ENCODE measurements at places on chromosomes 7 and 10.

DNA sequence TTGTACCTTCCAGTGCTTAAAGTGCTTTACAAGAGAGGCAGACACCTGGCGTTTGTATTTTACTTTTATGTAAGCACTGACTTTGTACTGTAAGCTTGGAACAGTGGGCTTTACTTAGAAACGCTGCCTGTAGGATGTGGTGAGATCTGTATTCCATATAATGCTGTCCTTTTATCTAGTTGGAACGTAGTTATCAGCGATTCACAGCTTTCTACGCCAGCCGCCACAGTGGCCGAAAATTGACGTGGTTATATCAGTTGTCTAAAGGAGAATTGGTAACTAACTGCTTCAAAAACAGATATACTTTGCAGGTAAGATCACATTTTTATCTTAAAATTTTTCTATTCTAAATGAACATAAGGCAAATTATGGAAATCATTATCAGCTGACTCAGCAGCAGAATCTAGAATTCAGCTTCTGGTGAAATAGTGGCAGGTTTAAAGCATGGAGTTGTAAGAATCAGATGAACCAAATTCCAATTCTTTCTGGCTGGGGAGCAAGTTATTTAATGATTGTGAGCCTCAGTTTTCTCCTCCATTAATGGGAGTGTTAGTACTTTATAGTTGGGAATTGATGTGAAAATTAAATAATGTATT lies 91.5 kb downstream of the CUL1 start:
- H3K27ac ChIP-seq = no peak overlapping the region
- no peaks in the 10 kb centered on the region for H3K27me3 ChIP-seq
- DNase-seq = no peak

- no peak overlapping the region for H3K4me3 ChIP-seq
- H3K27me3 ChIP-seq = no peaks in the 10 kb centered on the region
- H3K36me3 ChIP-seq = no peaks in the 10 kb centered on the region
- no peak overlapping the region for H3K27ac ChIP-seq
Measured at GRCh38 chr10:76085002-76085816, 653.8 kb downstream of the LRMDA start.

DNA sequence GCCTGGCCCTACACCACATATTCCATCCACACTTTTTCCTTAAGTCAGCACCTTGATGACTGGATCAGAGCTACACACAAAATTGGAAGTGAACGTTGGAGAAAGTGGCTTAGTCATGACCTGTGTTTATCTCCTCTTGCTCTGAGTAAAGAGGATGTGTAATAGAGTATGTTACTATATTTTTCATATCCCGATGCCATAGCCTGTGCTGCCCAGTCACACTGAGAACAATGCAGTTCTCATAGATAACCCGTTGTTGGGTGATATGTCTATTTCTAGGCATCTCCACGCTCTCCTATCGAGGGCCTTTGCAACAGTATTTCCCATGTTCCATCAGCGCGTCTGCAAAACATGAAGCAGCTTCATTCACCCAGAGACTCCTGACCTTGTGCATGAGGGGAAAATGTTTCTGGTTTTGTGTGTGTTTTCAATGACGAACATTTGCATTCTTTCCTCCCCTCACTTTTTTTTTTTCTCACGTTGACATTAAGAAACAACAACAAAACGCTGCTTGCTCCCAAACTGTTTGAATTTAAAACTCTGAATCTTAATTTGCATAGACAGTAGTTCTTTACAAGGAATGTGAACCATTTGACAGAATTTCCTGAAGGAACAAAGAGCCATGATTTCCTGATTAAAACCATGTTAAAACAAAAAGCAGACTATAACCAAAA lies 43.4 kb downstream of the GRK5 start:
- no peak for DNase-seq
- no peak overlapping the region for H3K27ac ChIP-seq
- peaks cover 32% of the 10 kb centered on the region for H3K4me1 ChIP-seq
- no peaks in the 10 kb centered on the region for H3K36me3 ChIP-seq

GRCh38 chr10:43793704-43794103 lies 145.0 kb upstream of the ZNF32 start:
- no peaks in the 10 kb centered on the region for H3K36me3 ChIP-seq
- DNase-seq = no peak
- H3K27me3 ChIP-seq = no peaks in the 10 kb centered on the region
- H3K4me1 ChIP-seq = no peaks in the 10 kb centered on the region

DNA sequence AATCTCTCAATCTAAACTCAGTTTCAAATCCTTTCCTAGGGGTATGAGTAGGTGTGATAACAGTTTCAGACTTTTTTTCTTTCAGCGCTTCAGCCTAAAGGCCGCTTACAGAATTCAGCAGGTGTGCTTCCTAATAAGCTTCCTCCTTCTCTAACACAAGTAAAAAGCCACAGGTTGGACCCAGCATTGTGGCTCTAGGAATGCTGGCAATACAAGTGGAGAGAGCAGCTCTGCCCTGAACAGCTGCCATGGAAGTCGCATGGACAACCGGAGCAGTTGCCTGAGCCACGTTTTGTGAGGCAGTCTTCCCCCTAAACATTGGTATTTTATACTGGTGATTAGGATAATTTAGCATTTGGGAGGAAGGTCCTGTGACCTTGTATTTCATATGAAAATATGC lies 83.5 kb downstream of the ST7 start:
- H3K27ac ChIP-seq = no peak overlapping the region
- H3K36me3 ChIP-seq = no peaks in the 10 kb centered on the region
- DNase-seq = no peak
- H3K27me3 ChIP-seq = no peaks in the 10 kb centered on the region

DNA sequence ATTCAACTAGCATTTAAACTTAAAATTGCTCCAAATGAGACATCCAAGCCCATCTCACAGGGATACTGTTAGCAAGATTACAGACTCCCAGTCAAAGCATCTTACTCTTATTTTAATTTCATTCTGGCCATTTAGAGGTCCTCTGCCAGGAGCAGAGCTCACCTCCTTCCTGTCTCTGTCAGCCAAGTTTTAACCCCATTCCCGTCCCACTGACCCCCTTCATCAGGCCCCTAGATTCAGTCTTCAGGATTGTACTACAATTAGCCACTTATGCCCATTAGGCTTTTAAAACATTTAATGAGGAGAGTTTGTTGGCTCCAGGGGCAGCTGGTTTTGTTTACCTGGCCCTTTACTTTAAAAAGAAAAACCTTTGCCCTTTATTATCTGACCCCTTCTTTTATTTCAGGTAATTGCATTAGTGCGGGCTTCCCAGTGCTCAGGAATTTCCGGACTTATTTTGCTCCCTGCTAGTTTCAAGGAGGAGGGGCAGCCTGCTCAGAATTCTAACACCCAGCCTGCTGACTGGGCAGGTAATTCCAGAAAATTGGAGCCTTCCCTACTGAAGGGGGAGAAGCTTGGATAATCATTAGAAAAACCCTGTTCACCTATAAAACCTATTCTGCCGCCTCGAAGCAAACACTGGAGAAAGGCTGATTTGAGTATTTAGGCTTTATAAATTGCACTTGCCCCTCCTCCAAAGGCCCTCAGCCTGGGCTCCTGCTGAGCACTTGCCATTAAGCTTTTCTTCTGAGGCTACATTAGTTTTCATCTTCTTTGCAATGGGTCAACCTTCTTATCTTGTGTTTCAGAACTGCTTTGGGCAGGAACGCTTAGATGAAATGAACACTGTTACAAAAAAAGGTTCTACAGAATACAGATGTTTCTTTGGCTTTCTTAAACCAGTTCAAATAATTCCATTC lies 200.5 kb upstream of the HPS1 start:
- no peaks in the 10 kb centered on the region for H3K36me3 ChIP-seq
- no peak overlapping the region for H3K27ac ChIP-seq
- H3K27me3 ChIP-seq = peaks cover 3% of the 10 kb centered on the region
- no peak overlapping the region for H3K4me3 ChIP-seq

DNA sequence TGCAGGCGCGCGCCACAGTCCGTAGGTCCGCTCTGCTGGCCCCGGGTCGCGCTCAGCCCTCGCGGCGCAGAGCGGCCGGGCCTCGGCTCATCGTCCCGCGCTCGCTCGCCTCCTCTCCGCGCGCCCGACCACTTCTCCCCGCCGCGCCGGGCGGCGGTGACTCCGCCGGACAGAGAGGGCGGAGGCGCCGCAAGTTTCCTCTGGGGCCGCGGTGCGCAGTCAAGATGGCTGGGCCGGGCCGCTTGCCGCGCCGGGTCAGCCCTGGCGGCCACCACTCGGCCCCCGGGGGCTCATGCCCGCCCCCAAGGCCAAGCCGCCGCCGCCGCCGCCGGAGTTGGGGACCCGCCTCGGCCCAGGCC lies 441 bp downstream of the FZD8 start:
- no peaks in the 10 kb centered on the region for H3K36me3 ChIP-seq
- H3K4me1 ChIP-seq = peaks cover 4% of the 10 kb centered on the region
- DNase-seq = no peak
- H3K27ac ChIP-seq = peak overlapping the region; percentile 63
- H3K4me3 ChIP-seq = peak overlapping the region; percentile 86
- no peaks in the 10 kb centered on the region for H3K27me3 ChIP-seq

All from RWPE2 (cell line).